ENCODE measurements at places on chromosomes 4 and X. TPM values are rescaled to one million over a fixed set of nuclear protein-coding genes. Genes with fewer than 3 reads are reported as not detected.

The PPP1R3F gene
- total RNA-seq: 12.7 TPM

- DNase-seq: no peak
Measured at GRCh38 chrX:85561231-85561630, 181.8 kb upstream of the POF1B start.

DNA sequence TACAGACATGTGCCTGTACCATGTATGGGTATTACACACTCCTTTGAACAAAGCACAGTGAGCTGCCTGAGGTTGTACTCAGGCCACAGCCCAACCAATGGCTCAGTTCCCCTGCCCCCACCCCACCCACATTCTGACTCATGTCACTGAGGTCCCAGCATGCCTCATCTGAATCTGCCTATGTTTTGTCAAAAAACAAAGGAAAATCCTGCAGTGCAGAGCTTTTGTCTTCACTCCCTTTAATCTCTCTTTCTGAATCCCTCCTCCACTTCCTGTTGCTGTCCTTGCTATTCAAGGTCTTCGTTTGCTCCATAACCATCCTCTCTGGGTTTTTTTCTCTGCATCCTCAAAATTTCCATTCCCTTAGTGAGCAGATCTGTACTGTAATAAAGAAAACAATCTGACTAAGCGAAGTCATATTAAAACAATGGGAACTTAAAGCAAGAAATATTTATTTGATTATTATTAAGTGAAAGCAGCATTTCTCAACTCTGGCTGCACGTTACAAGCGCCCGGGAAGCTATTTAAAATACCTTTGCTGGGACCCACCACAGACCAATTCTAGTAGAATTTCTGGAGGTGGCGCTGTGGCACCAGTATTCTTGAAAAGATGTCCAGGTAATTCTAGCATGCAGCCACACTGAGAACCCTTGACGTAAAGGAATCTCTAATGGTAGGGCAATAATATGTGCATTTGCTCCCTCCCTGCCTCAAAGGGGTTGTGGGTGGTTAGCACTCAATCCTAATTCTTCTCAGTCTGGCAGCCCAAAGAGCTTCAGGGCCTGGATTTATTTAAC lies 8.7 kb downstream of the GUCY2F start:
- no peak for DNase-seq

The DCAF4L1 gene
- 0.22 TPM for total RNA-seq

- DNase-seq: no peak
Measured at GRCh38 chr4:11430536-11430935, 1.8 kb upstream of the HS3ST1 start.

The TMEM47 gene
- not detected for total RNA-seq

The BEND2 gene
- not detected for total RNA-seq

- DNase-seq: no peak
Measured at GRCh38 chr4:53592122-53592521, 836 bp upstream of the LNX1 start.

GRCh38 chr4:106266201-106266600 lies 49.8 kb downstream of the TBCK start:
- no peak for DNase-seq

The ARHGAP6 gene
- total RNA-seq: not detected

DNA sequence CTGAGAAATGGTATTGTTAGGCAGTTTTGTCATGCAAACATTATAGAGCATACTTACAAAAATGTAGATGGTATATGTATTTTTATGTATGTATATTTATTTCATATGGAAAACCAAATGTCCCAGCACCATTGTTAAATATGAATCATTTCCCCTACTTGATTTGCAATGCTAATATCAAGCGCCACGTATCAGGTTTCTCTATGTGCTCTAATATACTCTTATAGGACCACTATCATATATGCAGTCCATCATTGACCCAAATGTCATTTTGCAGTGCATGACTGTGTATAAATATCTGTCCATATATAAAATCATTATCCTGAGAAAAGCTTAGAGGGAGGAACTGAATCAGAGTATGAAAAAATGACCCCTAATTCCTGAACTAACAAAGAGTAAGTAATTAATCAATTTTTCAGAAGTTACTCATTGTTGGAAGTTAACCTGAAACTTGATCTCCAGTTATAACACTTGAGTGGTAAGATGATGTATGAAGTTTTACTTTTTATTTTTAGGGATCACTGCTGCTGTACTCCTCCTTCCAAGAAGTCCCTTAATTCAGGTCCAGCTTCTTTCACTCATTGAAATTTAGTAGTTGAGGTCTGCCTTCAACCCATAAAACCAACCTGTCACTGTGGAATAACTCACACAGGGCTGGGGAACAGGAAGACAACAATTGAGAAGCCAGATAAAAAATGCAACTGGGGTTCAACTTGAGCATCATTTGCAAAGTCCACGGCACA lies 134.8 kb upstream of the LDB2 start:
- no peak for DNase-seq

DNA sequence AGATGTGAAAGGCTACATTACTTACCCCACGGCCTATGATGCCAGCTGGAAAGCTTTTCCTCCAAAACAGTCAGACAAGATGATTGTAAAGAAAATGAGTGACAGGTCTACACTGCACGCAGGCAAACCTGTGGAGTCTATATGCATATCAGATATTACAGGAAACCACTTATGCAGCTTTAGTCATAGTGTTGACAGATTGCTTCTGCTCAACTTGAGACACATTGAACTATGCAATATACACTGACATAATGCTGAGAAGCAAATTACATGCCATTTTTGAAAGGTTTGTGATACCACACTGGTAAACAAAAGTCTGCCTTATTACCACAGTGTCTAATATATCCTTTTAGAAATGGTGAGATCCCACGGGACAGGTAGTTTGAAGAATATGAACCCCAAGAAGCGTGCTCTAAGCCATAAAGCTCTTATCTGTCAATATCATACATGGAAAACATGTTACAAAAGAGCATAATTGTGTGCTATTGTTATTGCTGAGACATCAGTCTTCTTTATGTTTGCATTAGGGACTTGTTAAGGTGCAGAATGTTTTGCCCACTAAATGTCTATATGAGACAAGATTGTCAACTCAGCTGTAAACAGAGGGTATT lies 1835.8 kb upstream of the TENM3 start:
- no peak for DNase-seq

GRCh38 chr4:38576767-38577166 lies 87.2 kb upstream of the KLF3 start:
- no peak for DNase-seq

DNA sequence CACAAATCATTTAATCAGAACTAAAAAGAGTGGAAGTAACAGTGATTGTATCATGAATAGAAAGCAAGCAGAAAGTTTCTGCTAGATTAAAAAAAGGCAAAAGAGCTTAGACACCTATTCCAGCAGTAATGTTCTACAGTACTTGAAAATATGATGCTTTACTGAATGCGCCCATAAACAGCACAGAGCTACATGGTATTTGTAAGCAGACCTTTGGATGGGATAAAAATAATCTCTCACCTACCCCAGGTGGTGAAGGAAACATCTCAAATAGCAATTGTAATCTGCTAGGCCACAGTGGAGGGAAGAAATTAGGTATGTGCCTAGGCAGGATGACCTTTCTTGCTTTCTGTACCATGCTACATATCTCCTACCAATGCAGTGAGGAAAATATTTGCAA lies 280.9 kb upstream of the PRKX start:
- no peak for DNase-seq

GRCh38 chrX:126551725-126552312 lies 795 bp downstream of the DCAF12L1 start:
- no peak for DNase-seq

The BANK1 gene
- total RNA-seq: 0.51 TPM

GRCh38 chr4:95272797-95273196 lies 276.0 kb downstream of the UNC5C start:
- DNase-seq: no peak

The SPANXA1 gene
- total RNA-seq: not detected

The DGAT2L6 gene
- total RNA-seq: not detected
